ENCODE measurements at places on chromosomes 16 and 17.

DNA sequence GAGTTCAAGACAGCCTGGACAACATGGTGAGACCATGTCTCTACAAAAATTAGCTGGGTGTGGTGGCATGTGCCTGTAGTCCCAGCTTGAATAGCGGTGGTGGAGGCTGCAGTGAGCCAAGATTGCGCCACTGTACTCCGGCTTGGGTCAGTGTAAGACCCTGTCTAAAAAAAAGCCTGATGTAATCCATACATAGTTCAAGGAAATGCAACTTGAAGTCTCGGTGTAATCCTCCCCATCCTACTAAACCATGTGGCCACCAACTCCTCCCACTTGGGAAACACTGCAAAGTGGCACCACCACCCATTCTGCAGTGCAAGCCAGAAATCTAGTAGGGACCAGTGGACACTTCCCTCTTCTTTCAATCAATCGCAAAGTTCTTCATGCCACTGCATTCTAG is 5.4 kb upstream of the KPNB1 start:
- DNase-seq: no peak

- DNase-seq: no peak
Measured at GRCh38 chr16:64138006-64138405, 983.9 kb downstream of the CDH11 start.

- no peak for DNase-seq
Measured at GRCh38 chr16:10885246-10885645, 8.2 kb downstream of the CIITA start.

DNA sequence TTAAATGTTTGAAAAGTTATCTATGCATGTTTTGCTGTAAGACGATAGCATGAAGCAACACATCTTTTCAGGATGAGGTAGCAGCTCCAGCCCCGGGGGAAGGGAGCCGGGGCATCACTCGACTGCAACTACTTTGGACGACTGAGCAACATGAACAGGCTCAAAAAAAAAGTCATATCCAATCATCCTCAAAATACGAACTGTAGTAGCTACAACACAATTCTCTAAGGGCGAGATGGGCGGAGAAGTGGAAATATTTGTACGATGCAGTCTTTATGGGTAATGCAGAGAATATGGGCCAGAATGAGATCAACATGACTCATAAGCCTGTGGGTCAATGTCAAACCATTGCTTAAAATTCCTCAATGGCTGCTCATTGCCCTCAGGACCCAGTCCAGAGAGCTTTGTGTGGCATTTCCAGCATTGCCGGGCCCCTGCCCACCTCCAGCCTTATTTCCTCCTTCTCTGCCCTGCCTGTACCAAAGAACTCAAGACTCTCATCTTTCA is 17.7 kb upstream of the SMURF2 start:
- DNase-seq: no peak

GRCh38 chr17:56887552-56888467 is 26.0 kb downstream of the TRIM25 start:
- no peak for DNase-seq

DNA sequence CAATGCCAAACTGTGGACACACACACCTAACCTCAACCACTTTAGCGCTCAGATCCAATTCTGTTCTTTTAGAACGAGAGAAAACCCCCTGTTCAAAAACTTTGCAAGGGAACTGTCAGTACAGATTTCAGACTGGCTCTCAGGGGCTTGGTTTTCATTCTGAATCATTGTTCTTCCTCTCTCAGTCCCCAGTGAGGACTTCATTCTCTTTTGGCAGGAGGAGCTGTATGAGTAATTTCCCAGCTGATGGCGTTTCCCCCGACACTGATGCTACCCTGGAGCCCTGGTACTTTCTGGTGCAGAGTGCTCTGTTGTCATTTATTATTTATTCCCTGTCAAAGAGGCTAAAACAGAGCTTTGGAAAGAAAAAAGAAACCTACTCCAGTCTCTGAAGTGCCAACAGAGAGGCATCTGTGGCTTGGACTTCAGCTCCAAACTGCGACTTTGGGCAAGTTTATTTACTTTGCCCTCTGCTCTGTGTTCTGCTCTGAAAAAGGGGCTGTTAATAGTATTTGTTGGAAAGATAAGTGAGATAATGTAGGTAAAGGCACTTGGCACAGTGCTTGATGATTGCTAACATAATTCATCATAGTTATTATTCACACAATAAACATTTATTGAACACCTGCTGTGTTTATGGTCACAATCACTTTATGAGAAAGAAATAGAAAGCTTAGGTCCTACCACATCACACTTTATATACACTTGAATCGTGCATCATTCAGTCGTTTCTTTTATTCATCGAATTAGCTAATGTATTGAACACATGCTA is 28.3 kb downstream of the ETV4 start:
- no peak for DNase-seq

DNA sequence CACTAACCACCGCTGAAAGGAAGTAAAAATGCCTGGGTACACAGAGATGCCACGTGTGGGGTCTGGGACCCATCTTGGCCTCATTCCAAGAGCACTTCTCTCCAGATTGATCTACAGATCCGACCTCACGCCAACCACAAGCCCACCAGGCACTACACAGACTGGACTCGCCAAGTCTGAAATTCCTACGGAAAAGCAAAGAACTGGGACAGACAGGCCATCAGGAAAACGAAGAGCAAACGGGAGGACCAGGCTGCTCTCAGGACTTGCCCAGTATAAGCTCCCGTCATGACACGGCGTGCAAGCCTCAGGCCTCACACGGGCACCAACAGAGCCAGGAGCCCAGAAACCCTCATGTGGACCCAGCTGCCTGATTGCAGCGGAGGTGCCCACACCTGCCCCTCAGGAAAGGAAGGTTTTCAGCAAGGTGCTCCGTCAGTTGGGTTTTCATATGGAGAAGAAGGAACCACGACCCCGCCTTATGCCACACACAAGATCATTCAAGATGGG is 20.1 kb upstream of the C16orf95 start:
- no peak for DNase-seq

- DNase-seq: no peak
Measured at GRCh38 chr16:78591682-78592103, 492.2 kb downstream of the WWOX start.

GRCh38 chr17:10022416-10022815 is 117.3 kb upstream of the RCVRN start:
- DNase-seq: no peak

DNA sequence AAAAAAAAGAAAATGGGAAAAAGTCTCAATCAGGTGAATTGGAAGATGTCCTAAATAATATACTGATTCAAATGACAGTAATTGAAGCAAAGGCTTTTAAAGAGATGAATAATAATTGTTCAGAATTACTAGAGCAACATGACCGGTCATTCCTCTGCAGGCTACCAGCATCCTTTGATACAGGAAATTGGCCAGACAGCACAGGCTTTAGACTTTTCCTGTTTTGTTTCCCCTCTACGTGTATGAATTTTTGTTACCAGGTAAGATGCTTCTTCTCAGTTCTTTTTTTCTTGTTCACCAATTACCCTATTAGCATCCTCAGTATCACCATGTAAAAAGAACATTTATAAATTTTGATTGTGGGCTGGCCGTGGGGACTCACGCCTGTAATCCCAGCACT is 77.5 kb downstream of the RPGRIP1L start:
- DNase-seq: no peak

DNA sequence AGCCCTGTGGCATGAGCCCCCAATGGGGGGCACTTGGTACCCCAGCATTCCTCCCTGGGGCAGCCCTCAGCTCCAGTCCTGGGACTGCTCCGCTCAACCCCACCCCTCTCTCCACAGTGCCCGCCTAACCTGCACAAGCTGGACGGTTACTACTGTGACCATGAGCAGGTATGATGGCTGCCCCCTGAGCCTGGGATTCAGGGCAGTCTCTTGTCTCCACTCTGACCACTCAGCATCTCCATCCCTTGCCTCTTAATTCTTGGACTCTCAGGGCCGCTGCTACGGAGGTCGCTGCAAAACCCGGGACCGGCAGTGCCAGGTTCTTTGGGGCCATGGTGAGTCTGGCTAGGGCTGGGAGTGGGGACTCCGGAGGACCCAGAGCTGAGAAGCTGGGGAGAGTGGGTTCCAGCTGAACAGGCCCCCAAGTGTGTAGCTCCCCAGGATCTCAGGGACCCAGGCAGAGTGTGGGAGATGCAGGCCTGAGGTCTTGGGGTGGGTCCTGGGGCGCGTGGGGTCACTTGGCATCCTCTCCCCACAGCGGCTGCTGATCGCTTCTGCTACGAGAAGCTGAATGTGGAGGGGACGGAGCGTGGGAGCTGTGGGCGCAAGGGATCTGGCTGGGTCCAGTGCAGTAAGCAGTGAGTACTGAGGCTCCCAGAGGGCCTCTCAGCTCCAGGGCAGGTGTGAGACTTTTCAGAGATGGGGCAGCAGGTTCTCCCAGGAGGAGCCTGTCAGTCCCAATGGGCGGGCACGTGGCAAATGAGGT is 18.0 kb downstream of the ADAM11 start:
- peak; percentile 57 for DNase-seq

- no peak for DNase-seq
Measured at GRCh38 chr17:59825533-59826322, 67.0 kb downstream of the TUBD1 start.

DNA sequence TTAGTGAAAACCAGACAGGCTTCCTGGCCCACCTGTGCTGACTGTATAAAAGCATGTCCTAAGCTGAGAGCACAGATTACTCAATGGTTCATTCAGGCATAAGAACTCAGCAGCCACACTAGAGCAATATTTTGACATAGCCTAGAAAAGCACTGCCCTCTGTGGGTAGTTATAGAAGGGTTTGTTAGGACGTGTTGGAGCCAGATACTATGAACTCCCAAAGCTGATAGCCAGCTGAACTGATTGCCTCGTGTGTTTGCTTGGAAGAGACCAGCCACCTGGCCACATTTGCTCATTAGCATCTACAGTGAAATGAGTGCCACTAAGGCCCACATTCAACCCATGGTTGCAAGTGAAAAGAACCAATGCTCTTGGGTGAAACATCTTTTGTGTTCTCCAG is 30.8 kb upstream of the ABCA5 start:
- DNase-seq: no peak

DNA sequence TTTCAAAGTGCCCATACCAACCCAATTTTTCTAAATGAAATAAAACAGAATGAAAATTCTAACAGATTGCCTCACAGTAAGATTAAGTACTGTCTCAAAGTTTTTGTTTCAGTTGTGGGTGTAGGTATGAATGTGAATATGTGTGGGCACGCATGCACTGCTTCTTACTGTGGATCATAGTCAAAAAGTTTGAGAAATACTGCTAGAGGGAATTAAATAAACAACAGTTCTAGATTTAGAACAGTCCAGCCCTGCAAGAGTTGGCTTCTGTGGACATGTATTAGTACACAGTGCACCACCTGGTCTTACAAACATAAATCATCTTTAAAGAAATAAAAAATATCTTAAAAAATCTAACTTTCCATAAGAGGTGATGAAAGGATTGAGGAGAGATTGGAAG is 8.4 kb downstream of the ZNF652 start:
- DNase-seq: no peak

DNA sequence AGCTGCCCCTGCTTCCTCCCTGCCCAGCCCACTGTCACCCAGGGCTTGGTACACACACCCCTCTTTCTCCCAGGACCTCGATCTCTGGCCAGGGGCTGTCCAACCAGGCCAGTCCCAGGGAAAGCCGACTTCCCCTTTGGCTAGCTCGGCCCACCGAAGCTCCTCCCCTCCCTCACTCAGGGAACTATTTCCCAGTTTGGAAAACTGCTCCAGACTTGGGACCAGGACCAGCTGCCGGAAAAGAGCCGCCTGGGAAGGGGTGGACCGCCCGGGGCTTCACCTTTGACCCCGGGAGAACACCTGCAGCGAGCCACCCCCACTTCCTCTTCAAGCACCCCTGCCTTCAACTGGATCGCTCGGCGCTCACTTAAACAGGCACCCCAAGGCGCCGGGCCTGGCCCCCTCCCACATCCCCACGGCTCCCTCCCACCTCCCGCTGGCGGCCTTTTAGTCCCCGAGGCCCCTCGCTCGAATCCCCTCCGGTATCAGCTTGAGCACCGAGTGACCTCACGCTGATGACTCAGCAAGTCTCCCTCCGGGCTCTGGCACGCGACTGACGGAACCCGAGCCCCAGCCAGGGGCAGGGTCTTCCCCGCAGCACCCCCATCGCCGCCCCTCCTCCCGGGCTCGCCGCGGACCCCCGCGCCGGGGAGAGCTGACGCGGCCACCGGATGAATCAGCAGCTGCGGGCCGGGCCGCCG is 934 bp downstream of the MAFG start:
- DNase-seq: peak; percentile 87

DNA sequence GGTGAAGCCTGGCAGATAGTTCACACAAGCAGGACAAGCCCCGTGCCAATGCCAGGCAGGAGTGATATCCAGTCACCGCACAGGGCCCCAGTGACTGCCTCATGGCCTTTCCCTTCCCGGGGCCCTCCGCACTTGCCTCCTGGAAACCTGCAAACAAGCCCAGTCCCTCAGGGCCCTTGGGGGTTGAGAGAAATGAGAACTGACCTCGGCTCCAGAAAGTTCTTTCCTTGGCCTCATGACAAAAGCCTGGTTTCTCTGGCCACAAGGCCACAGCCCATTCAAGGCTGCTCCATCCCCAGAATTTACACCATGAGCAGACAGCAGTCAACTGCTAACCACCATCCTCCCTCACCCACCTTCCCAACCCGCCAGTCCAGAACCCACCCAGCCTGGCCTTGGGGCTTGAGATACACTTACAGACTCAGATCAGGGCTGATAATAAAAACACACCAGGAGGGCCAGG is 77.6 kb downstream of the CCDC182 start:
- DNase-seq: peak; percentile 34

DNA sequence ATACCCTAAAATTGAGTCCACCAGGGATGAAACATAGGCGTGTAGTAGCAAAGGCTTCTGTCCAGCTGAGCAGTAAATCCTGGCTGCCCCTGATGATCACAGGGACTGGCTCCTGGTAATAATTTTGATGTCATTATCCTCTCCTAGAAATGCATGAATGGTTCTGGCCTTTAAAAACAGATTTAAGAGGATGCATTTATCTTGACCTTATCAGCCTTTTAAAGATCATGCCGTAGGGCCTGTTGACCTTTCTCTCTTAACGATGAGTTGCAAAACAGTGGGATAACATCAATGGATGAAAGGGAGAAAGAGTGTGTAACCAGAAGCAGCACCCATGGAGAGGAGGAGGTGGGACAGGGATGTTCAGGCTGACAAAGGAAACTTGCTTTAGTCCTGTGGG is 128.5 kb downstream of the CA10 start:
- no peak for DNase-seq

DNA sequence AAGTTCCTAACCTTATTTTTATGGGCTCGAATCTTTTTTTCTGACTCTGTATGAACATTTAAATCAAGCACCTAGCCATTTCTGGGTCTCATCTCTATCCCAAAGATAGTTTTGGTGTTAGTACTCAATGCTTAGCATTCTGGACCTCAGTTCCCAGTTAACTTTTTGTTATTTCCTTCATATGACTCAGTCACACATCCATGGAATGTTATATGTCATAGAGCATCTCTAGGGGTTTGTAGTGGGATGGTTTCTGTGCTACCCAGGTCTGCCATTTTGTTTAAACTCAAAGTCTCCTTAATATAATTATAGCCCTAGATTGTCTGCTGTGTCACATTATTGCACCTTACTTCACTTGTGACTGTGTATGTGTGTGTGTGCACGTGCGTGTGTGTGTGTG is 90.1 kb downstream of the EFCAB13 start:
- no peak for DNase-seq

- no peak for DNase-seq
Measured at GRCh38 chr17:39568702-39569101, 39.0 kb downstream of the NEUROD2 start.

- DNase-seq: peak; percentile 88
Measured at GRCh38 chr17:43018008-43018853, 4.0 kb downstream of the VAT1 start.

- no peak for DNase-seq
Measured at GRCh38 chr17:82320956-82321927, 3.8 kb upstream of the CD7 start.

All from ecto neural progenitor cell (in vitro differentiated cells).